ENCODE measurements at places on chromosomes 6 and 20.

- no peak for DNase-seq
These were observed 250.6 kb downstream of the FARS2 start for GRCh38 chr6:5511954-5512353.

DNA sequence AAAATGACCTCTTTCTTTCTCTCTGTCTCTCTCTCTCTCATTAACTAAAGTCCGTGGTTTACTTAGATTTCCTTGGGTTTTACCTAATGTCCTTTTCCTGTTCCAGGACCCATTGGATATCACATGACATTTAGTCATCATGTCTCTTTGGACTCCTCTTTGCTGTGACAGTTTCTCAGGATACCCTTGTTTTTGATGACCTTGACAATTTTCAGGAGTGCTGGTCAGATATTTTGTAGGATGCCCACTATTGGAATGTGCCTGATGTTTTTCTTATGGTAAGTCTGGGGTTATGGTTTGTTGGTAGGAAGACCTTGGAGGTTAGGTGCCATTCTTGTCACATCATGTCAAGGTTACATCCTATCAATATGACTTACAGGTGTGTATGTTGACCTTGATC is 199.2 kb upstream of the HTR1E start:
- DNase-seq: no peak

GRCh38 chr20:18783385-18783959 is 30.1 kb upstream of the SCP2D1 start:
- DNase-seq: no peak

GRCh38 chr6:41111017-41111416 is 38.2 kb downstream of the NFYA start:
- no peak for DNase-seq

- DNase-seq: no peak
These were observed 1094.4 kb upstream of the MAP3K7 start for GRCh38 chr6:91681296-91681695.

DNA sequence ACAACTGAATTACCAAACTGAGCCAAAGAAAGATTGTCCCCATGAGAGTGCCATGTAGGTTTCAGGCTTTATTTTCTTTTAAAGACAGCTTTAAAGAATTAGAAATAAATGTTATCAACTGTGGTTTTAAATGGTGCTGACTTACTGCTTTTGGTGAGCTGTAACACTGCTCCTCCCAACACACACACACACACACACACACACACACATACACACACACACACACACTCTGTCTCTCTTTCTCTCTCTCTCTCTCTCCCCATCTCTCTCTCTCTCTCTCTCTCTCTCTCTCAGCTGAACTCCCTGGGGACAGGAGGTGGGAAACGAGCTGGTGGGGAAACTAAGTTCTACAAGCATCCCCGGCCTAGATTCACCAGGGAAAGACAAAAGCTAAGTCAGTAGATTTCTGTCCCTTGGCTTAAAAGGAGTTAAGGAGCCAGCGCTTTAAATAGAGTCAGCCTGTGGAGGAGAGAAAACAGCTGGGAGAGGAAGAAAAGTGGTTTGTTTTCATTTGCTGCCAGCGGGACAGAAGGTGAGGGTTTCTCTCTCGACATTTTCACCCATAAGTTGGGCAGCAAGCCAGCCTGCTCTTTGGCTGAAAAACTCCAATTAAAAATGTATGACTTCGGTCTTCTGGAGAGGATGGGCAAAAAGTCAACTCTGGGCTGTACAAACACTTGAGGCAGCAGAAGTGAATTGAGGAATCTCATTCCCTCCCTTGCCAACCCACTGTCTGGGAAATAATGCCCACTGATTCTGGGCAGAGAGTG is 27.4 kb downstream of the CBLN4 start:
- no peak for DNase-seq

- no peak for DNase-seq
These were observed 341.6 kb upstream of the JAG1 start for GRCh38 chr20:11015440-11015839.

DNA sequence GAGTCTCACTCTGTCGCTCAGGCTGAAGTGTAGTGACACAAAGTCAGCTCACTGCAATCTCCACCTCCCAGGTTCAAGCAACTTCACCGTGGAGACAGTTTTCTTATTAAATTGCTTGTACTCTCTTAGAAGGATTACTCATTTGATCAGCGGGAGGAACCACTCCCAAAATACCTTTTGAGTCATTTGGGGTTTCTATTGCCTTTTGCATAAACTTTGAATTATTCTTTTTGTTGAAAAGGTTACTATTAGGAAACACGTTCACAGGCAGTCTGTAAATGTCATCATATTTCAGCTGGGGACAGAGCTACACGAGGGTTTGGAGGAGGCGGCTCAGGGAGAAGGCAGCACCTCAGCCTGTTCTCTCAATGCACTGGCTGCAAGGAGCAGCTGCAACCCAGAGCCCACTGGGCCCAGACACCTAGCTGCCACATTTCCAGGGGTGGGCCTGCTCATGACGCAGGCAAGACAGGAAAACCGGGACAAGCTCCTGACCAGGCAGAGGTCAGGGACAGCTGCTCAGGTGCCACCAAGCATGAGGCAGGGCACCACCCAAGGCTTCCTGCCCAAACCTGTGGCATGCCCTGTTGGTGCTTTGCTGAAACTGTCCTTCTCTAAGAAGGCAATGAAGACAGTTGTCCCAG is 205.9 kb downstream of the BMP7 start:
- DNase-seq: no peak

- DNase-seq: no peak
These were observed 338.0 kb upstream of the PTCHD4 start for GRCh38 chr6:48449002-48449401.

DNA sequence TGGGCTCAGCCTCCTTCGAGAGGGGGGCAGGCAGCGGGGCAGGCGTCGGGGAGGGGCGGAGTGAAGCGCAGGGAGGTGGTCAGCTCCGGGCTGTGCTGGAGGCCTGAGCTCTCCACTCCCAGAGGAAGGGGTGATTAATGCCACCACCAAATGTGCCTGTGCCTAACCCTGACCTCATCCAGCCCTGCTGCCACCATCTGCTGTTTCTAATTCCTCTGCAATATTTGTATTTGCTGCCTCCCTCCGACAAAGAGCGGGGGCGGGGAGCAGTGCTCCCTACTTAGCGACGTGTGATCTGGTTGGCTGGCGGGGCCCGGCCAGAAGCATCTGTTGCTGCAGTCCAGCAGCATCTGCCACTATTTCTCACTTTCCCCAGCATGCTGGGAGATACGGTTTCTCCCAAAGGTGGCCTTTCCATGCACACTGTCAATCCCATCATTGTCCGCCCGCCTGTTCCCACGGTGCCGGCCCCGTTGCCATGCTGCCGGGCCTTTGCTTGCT is 47.0 kb downstream of the DLL1 start:
- no peak for DNase-seq

- DNase-seq: no peak
These were observed 54.1 kb downstream of the EDN1 start for GRCh38 chr6:12344296-12344695.

- DNase-seq: no peak
These were observed 55.7 kb downstream of the PLCB1 start for GRCh38 chr20:8187740-8188139.

DNA sequence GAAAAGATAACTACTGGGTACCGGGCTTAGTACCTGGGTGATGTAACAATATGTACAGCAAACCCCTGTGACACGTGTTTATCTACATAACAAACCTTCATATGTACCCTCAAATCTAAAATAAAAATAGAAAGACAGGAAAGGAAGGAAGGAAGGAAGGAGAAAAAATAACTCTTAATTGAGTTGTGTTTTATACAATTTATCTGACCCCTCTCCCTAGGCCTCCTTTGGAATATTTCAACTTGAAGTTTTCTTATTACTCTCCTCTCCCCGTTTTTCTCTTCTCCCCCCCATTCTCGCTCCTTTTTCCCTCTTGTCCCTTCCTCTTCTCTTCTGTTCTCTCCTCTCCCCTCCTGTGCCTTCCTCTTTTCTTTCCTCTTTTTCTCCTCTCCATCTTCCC is 156.1 kb downstream of the F13A1 start:
- DNase-seq: no peak

DNA sequence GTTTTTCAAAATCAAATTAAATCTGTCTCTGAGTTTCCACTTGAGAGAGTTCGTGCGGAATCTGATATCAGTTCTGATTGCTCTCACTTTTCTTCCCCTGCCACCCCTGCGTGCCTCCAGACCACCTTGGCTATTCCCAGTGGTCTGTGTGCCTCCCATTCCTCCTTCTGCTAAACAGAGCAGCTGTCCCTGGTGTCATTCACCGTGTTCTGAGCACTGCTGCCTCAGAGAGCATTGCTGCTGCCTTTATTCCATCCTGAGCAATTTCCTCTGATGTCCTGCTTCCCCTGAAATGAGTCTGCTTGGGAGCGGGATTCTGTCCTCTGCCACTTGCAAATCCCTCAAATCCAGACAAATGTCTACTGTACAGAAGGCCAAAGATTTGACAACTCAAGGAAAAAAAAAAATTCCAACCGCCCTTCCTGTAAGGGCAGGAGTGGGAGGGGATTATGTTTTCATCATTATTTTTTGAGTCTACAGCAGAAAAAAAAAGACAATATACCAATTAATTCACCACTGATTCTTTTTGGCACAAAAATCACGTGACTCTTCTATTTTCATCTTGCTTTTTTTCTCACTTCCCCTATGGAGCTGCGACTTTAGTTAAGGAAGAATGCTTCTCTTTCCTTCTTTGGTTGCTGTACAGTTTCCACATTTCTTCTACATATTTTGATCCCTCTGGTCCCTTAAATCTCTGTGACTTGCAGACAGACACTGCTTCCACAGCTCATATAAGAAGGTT is 833.0 kb downstream of the EPHA7 start:
- DNase-seq: no peak

DNA sequence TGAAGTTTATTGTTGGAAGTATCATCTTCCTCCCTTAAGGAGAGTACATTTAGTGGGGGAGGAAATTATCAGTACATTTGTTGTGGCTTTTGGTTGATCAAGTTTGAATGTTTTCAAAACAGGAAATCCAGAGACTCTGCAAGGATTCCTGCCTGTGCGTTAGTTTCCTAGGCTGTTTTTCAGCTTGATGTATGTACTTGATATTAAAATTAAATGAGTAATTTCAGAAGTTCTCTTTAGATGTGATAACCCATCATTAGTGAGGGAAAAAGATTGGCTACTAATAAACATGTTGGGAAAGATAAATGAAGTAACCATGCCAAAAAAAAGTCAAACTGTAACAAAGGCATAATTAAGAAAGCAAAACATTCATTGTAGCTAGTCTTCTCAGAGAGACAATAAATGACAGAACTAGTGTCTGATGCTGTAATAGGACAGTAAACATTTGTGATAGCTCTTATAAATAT is 88.0 kb upstream of the TULP1 start:
- no peak for DNase-seq

- no peak for DNase-seq
These were observed 86.5 kb upstream of the MYL9 start for GRCh38 chr20:36454698-36455427.

DNA sequence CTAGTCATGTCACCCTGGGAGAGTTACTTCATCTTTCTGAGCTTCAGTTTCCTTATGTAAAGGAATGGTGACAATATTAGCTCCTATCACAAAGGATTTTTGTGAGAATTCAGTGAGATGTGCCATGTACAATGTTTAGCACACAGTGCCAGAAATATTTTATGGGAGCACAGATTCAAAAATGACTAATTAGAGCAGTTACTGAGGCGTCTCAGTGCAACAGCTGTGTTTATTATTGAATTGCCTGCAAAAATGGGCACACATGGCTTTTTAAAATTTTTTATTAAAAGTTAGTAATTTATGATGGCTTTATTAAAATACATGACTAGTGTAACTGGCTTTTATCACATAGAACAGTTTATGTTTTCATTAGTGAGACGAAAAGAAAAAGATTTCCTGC is 134.3 kb upstream of the AHI1 start:
- no peak for DNase-seq

DNA sequence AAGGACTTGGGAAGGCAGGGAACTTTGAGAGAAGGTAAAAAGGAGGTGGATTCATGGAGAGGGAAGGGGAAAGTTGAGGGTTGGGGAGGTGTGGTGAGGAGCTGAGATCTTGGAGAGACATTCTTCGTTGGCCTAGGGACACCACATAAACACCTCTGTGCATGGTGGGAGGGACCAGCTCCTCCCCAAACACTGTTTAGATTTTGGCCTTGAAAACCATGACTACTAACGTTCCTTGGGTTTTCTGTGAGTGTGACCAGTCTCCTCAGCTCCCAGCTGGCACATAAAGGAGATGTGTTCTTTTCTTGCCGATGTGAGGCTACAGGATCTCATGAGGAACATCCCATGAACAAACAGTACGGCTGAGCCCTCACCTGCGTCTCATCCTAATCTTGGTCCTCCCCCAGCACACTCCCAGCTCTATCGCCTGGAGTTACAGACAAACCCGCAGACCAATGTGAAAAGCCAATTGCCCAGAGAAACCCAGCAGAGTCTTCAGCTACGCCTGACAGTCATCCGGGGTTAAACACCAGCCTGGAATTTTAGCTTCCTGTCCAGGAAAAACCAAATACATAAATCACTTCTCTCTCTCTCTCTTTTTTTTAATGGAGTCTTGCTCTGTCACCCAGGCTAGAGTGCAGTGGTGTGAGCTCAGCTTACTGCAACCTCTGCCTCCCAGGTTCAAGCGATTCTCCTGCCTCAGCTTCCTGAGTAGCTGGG is 22.0 kb upstream of the DDR1 start:
- DNase-seq: no peak

DNA sequence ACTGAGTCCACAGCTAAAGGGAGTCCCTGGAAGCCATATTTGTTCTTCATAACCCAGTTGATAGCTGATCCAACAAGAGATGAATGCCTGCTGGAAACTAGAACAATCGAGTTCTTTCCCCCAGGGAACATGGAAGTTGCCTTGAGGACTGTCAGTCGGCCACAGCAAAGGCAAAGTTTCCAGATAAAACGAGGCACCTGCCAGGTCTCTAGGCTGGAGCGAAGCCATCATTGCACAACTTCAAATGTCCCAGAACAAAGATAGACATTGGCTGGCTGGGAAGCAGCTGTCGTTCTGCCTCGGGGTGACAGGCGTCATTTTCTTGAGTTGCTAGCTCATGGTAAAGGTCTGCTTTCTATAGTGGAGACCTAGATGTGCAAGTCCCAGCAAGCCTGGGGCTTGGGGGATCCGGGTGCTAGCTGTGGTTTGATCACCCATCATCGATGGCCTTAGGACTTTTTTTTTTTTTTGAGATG is 184.4 kb upstream of the ZNF217 start:
- DNase-seq: no peak

DNA sequence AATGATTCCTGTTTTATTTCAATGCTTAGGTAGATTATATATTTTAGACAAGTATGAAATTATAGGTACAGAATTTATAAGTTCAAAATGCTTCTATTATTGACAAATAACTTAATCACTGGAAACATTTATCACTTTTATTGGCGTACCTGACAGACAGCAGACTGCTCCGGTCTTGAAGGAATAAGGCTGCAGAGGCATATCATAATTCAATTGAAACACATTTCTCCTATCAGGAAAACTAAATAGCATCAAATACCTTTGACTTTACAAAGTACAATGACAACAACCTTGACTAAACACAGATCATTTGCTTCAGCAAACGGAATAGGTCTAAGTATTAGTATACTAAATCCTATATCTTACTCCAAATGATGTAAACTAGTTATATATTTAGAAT is 91.3 kb downstream of the GRIK2 start:
- DNase-seq: no peak

Data from Caki2 (cell line).